AG09319 (cell line): ENCODE measurements at places on chromosomes 11 and 22.

GRCh38 chr11:77435972-77436371 lies 37.9 kb downstream of the PAK1 start:
- DNase-seq = no peak

- no peak for DNase-seq
These were observed 18.1 kb downstream of the SSH3 start for GRCh38 chr11:67321313-67321871.

DNA sequence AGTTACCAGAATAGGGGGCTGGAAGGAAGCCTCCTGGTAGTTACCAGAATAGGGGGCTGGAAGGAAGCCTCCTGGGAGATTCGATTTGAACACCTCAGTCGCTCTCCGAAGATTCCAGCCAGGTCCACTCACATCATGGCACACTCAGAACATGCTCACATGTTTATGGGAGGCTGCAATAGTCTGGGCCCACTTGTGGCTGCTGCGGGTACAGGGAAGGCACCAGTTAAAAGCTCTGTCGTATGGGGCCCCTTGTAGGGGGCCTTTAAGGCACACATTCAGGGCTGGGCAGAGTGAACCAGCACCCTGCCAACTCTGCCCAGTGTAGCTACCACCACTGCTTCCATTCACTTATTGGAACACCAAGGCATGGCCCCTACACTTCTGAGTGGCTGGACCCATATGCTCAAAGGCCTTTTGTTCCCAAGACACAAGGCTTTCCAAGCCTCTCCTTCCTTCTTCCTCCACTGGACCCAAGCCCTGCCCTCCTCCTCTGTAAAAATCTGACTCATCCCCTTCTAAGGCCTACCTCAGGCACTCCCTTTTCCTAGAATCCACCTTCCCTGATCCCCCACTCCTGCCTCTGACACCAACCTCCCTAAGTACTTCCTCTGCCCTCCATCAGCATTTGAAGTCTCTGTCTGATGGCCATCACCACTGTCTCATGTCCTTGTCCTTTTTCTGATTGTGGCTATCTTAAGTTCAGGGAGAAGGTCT lies 28.0 kb downstream of the USP35 start:
- DNase-seq = no peak

- DNase-seq = no peak
These were observed 70.2 kb upstream of the LMO1 start for GRCh38 chr11:8333811-8334401.

- DNase-seq = no peak
These were observed 738.7 kb upstream of the ANO3 start for GRCh38 chr11:25593221-25593620.

- no peak for DNase-seq
These were observed 517.8 kb downstream of the MIAT start for GRCh38 chr22:27175021-27175838.

DNA sequence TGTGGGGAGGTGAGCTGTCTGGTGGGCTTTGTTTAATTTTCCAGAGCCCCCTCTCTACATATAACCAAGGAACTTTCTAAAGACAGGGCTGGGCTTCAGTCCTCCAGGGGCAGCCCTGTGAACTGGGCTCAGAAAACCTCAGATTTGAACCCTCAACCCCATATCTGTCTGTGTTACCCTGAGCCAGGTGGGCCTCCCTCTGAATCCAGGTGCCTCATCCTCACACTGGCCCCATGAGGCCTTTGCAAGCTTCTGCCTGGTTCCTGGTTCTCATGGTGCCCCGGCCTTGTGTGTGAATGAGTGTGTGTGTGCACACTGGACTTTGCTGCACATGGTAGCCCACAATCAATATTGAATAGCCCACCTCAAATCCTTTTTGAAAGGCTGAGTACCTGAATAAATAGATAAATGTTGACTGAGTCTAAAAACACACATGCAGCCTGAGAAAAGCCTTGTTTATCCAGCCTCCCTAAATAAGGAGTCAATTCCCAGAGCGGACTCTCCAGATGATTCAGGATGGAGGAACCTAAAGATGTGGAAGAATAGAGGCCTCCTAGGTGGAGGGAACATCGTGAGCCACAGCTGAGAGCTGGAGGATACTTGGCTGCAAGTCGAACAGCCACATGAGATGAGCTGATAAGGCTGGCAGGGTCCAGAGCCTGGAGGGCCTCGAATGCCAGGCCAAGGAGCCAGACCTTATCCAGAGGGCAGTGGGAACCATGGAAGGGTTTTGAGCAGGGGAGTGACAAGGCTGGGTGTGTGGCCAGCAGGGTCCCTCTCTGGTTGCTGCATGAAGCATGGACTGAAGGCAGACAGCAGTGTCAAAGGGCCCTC lies 28.1 kb upstream of the P2RY2 start:
- DNase-seq = no peak

GRCh38 chr11:21810650-21811049 lies 382.2 kb upstream of the ANO5 start:
- no peak for DNase-seq

DNA sequence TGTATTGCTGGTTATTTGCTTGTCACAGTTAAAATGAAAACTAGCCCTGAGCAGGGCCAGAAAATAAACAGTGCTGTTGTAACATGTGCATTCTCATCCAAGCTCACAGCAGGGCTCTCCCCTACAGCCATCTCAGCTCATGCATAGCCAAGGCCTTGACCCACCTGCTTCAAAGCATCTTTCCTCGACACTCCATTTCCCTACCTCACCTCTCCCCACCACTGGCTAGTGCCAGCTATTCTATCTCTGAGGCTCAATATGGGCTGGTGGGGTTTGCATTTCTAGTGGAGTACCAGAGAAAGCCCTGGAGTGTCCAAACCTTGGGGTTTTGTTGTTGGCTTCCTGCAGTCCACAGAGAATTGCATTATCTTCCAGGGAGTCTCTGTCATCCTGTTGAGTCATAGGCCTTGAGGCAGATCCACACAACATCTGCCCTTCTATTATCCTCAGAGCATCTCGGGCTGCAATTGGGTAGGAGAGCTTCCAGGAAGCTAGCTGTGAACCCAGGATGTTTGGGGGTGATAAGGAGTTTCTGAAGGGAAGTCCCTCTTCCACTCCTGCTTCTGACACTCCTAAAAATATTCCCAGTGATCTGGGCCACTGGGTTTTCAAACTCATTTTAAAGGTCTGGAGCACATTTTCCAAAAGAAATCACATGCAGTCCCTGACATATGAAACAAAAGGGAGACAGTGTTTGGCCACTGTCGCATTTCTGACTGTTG lies 36.1 kb upstream of the AMOTL1 start:
- peak; percentile 65 for DNase-seq

GRCh38 chr11:15965562-15966250 lies 390.6 kb downstream of the SOX6 start:
- DNase-seq = no peak

- DNase-seq = no peak
These were observed 59.6 kb upstream of the PPARA start for GRCh38 chr22:46090631-46091201.
